Stimulated activated CD8-positive, alpha-beta memory T cell treated with anti-CD3 and anti-CD28 coated beads, Interleukin-12 subunit alpha, Interleukin-12 subunit beta, amount 100 ng/mL, for 4 hours (primary cell): ENCODE measurements at places on chromosomes 12 and 14.

- DNase-seq: no peak
Observed at GRCh38 chr14:29390081-29390832, 537.4 kb downstream of the PRKD1 start.

DNA sequence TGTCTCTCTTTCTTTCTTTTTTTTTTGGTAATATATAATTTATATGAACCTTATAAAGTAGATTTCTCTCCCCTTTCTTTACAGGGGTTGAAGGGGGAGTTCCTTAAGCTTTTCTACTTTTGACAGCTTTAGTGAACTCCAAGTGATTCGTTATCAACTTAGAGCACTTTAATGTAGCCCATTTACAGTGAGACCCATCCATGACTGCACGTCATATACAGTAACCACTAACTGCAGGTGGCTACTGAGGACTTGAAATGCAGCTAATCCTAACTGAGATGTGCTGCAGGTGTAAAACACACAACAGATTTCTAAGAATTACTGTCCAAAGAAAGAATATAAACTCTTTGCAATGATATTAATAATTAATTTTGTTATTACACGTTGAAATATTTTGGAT, 582 bp downstream of the LRRIQ1 start:
- no peak for DNase-seq

- no peak for DNase-seq
Observed at GRCh38 chr14:72201645-72202044, 269.4 kb downstream of the RGS6 start.

GRCh38 chr12:99035803-99036202, 390.7 kb downstream of the APAF1 start:
- DNase-seq: no peak

GRCh38 chr12:54948171-54948570, 36.4 kb downstream of the TESPA1 start:
- DNase-seq: no peak

DNA sequence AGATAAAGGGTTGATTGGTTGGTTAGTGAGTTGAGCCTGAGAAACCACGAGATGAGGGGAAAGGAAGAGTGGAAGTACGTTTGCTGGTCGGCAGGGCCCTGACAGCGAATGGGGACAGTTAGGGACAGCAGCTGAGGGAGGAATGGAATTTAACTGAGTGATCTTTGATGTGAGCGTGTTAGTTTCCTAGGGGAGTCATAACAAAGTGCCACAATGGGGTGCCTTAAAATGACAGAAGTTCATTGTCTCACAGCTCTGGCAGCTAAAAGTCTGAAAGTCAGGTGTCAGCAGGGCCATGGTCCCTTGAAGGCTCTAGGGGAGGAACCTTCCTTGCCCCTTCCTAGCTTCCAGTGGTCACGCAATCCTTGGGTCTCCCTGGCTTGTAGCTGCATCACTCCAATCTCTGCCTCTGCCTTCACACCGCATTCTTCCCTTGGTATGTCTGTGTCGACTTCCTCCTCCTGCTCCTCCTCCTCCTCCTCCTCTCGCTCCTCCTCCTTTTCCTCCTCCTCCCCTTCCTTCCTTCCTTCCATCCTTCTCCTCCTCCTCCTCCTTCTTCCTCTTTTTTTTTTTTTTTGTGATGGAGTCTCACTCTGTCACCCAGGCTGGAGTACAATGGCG, 26.0 kb upstream of the RIN3 start:
- no peak for DNase-seq

DNA sequence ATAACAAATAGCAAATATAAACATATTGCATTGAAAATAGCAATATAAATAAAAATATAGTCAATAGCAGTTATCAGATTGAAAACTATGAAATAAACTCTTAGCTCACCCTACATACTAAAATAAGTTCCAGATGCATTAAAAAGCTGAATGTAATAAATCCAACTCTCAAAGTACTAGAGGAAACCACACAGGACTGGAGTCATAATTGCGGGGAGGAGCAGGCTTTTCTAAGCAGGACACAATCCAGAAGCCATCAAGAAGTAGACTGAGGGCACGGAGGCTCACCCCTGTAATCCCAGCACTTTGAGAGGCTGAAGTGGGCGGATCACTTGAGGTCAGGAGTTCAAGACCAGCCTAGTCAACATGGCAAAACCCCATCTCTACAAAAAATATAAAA, 22.2 kb downstream of the GSC start:
- no peak for DNase-seq

DNA sequence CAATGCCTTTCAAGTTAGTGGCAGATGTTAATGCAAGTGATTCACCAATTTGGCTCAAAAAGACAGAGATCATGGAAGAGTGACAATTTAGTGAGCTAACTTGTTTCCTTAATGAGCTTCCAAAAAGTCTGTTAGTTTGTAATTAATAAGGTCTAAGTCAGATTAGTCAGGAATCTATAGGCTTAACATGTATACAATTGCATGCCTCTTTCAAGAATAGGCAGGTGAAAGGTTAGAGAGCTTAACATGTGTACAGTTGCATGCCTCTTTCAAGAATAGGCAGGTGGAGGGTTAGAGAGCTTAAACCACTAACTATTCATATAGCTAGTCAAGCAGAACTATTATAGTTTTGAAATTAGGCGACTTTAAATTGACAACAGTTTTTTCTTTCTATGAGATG, 663.8 kb downstream of the C12orf50 start:
- no peak for DNase-seq

GRCh38 chr12:102513739-102514138, 33.4 kb upstream of the IGF1 start:
- DNase-seq: no peak

DNA sequence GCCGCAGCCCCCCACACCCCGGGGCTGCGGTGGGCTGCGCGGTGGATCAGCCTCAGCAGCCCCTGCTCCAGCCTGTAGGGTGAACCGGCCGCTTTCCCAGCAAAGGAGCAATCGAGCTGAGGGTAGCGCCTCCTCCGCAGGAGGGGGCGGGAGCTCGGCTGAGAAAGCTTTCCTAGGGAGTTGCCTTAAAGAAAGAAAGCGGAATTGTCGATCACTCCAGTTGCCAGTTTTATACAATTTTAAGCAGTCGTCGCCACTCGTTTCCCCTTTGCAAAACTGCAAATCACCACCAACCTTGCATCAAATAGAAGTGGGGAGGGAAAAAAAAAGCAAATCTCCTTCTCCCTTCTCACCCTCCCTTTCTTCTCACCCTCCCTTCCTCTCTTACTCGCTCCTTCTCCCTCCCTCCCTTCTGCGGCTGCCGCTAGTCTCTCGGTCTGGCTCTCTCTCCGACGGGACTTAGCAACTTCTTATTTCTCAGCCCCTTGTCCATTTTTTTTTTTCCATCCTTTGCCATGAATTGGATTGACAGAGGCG, at the start of gene PDE3A:
Gene PDE3A, plus strand, starts transcription at position 424 of the 537 bp plus-strand sequence. CDS start 748 bp downstream, outside the sequence.
- DNase-seq: no peak

- DNase-seq: no peak
Observed at GRCh38 chr14:79641371-79641770, 569.9 kb downstream of the DIO2 start.
